CD8-positive, alpha-beta memory T cell (primary cell): ENCODE measurements at places on chromosomes 5 and 9. TPM values are rescaled to one million over a fixed set of nuclear protein-coding genes. Genes with fewer than 3 reads are reported as not detected.

SPINK6 gene
- total RNA-seq: not detected

DNA sequence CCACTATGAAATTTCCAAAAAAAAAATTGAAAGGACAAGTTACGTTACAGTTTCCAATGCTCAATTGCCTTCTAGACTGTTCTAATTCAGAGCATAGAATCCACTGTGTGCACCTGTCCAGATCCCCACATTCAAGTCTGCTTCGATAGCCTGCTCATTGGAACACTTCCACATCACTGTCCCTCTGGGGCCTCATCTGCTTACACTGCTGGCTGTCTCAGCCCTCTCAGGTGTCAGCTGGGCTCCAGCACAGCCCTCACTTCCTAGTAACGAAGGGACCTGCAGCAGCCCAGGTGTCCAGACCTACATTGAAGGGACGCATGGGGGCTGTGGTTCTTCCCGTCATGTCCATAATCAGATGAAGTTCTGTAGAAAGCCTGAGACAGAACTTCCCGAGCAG, 94.3 kb upstream of the EMB start:
- no peaks in the 10 kb centered on the region for H3K4me1 ChIP-seq
- no peak for DNase-seq
- H3K27me3 ChIP-seq: no peaks in the 10 kb centered on the region

GABRA6 gene
- total RNA-seq: not detected

UNC5A gene
- not detected for total RNA-seq

GRCh38 chr9:88801214-88801796, 190.0 kb upstream of the S1PR3 start:
- no peaks in the 10 kb centered on the region for H3K27me3 ChIP-seq
- no peak overlapping the region for H3K4me3 ChIP-seq
- no peak for DNase-seq
- H3K27ac ChIP-seq: no peak overlapping the region

CORO2A gene
- total RNA-seq: 5.1 TPM

GRCh38 chr9:1050125-1050895, at the start of gene DMRT2:
Gene DMRT2, plus strand, starts transcription at chr9:1050357. Its CDS starts 1,257 bp downstream, at chr9:1051614.
- no peak within 1 kb of the TSS for H3K4me3 ChIP-seq
- peaks cover 27% of the 10 kb centered on the region for H3K4me1 ChIP-seq
- peaks cover 60% of the 10 kb centered on the region for H3K27me3 ChIP-seq
- H3K27ac ChIP-seq: no peak within 1 kb of the TSS
- no peak for DNase-seq

GRCh38 chr5:126544087-126544740, 50.8 kb downstream of the ALDH7A1 start:
- H3K36me3 ChIP-seq: no peaks in the 10 kb centered on the region
- no peaks in the 10 kb centered on the region for H3K27me3 ChIP-seq
- H3K27ac ChIP-seq: no peak overlapping the region
- H3K4me1 ChIP-seq: no peaks in the 10 kb centered on the region

DNA sequence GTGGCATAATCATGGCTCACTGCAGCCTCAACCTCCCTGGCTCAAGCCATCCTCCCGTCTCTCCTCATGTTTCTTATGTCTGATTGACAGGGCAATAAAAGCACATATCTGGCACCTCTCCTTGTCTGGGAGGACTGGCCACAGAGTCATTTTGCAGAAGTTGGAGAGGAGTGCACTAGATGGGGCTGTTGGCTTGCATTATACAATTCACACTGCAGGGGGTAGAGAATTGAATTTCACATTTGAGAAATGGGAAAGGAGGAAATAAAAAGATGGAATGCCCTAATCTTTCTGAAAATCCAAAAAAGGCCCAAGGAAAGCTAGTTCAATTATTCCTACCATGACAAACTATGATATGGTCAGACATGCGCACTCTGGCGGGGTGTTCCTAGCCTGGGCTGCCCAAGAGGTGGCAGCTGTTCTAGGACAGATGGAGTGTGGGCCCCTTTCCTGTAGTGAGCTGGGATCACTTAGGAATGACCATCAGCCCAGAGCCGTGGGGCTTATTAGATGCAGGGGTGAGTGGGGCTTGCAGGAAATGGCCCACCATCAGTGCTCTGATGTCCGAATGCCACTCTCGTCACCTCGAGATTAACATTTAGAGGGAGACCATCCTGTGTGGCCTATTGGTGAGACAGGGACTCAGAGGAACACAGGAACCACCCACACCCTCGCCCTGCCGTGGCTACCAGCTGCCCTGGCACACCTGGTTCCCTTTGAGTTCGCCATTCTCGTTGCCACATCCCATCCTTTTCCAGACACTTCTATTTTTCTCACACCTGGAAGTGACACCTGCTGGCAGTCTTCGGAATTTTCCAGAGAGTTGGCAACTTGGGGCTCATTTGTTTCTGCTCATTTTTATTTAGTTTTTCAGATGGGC, 21.8 kb upstream of the ANKRD18A start:
- H3K36me3 ChIP-seq: no peaks in the 10 kb centered on the region
- H3K4me3 ChIP-seq: no peak overlapping the region
- no peak overlapping the region for H3K27ac ChIP-seq
- H3K4me1 ChIP-seq: no peaks in the 10 kb centered on the region
- H3K27me3 ChIP-seq: no peaks in the 10 kb centered on the region

GRCh38 chr5:172869691-172870090, 35.6 kb downstream of the ERGIC1 start:
- no peak overlapping the region for H3K4me3 ChIP-seq
- H3K27ac ChIP-seq: no peak overlapping the region
- no peaks in the 10 kb centered on the region for H3K27me3 ChIP-seq
- no peaks in the 10 kb centered on the region for H3K36me3 ChIP-seq
- DNase-seq: no peak
- peaks cover 4% of the 10 kb centered on the region for H3K4me1 ChIP-seq
